Activated naive CD4-positive, alpha-beta T cell treated with anti-CD3 and anti-CD28 coated beads for 36 hours (primary cell): ENCODE measurements at places on chromosomes 4 and X.

GRCh38 chrX:47902161-47902560, 65.5 kb downstream of the ZNF81 start:
- H3K27me3 ChIP-seq = no peaks in the 10 kb centered on the region
- H3K4me1 ChIP-seq = no peaks in the 10 kb centered on the region
- H3K27ac ChIP-seq = no peak overlapping the region
- H3K36me3 ChIP-seq = peaks cover 13% of the 10 kb centered on the region

DNA sequence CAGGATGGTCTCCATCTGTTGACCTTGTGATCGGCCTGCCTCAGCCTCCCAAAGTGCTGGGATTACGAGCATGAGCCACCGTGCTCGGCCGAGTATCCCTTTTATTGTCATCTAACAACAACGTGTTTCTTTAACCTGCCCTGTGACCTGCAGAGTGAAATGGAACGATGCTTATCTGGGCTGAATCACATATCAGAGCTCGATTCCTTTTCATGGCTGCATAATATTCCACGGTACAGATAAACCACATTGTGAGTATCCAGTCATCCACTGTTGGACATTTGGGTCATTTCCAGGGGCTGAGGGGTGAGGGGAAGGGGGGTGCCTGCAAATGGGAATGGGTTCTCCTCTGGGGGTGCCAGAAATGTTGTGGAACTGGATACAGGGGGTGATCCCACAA, 260.0 kb downstream of the ASMT start:
- no peak overlapping the region for H3K27ac ChIP-seq
- DNase-seq = no peak
- H3K36me3 ChIP-seq = no peaks in the 10 kb centered on the region

DNA sequence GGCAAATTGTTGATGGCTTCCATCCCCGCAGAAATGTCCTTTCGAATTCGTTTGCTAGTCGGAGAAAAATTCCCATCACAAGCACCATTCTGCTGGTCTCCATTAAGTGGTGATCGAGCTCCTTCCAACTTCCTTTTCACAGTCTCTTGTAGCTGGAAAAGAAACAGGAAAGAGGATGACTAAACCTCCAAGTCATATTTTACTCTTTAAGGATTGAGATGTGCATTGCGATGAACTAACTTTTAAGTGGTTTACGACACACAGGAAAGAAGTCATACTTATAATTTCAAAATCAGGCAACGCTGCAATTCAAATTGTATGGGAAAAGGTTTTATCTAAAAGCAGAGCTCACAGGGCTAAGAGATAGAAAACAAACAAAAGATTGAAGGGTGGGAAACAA, 225.2 kb downstream of the MGST2 start:
- no peaks in the 10 kb centered on the region for H3K27me3 ChIP-seq
- H3K4me3 ChIP-seq = no peak overlapping the region
- DNase-seq = no peak
- H3K36me3 ChIP-seq = no peaks in the 10 kb centered on the region
- no peaks in the 10 kb centered on the region for H3K4me1 ChIP-seq

- peaks cover 15% of the 10 kb centered on the region for H3K36me3 ChIP-seq
- DNase-seq = no peak
- no peak overlapping the region for H3K4me3 ChIP-seq
- H3K4me1 ChIP-seq = no peaks in the 10 kb centered on the region
- no peaks in the 10 kb centered on the region for H3K27me3 ChIP-seq
- no peak overlapping the region for H3K27ac ChIP-seq
Measured at GRCh38 chr4:42074294-42074693, 78.2 kb downstream of the BEND4 start.

DNA sequence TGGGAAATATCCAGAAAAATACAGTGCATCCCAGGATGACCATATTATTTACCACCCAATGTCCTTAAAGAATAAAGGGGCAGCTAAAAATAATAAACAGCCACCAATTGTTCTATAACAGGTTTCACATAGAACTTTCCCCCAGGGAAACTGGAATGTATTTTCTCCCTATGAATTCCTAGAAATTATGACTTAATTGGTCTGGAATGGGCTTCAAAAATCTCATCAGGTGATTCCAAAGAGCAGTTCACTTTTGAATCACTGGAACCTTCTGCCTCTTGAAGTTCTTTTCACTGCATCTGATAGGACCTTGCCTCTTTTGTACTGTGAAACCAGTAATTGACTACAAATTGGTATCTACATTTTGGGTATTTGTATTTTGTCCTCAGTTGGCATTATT, 119.3 kb downstream of the ZNF330 start:
- H3K36me3 ChIP-seq = no peaks in the 10 kb centered on the region
- peaks cover 16% of the 10 kb centered on the region for H3K27me3 ChIP-seq
- no peak overlapping the region for H3K4me3 ChIP-seq
- H3K4me1 ChIP-seq = no peaks in the 10 kb centered on the region

DNA sequence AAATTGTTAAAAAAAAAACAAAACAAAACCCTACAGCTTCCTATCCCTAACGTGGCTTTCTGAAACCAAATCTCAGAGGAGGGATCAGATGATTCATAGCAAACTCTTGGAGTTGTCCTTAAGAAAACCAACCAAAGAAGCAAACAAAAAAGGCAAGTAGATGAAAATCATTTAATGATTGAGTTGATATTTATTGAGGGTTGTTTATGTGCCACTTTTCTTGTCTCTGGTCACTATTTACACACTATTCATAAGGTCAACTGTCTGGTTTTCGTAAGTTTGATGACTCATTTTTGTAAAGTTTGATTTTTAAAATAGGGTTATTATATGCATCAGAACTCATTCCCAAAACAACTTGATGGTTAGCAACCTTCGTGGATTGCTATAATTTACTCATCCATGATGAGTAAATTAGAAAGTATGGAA, 133.4 kb downstream of the UNC5C start:
- no peaks in the 10 kb centered on the region for H3K36me3 ChIP-seq
- no peak overlapping the region for H3K4me3 ChIP-seq
- DNase-seq = no peak

- no peak for DNase-seq
- H3K4me1 ChIP-seq = no peaks in the 10 kb centered on the region
Measured at GRCh38 chr4:143626134-143626911, 74.2 kb downstream of the FREM3 start.

- DNase-seq = no peak
- no peaks in the 10 kb centered on the region for H3K27me3 ChIP-seq
- H3K36me3 ChIP-seq = peaks cover 15% of the 10 kb centered on the region
- H3K4me1 ChIP-seq = peaks cover 64% of the 10 kb centered on the region
- H3K4me3 ChIP-seq = peak overlapping the region; percentile 85
Measured at GRCh38 chr4:40193578-40193977, 3.3 kb upstream of the RHOH start.

DNA sequence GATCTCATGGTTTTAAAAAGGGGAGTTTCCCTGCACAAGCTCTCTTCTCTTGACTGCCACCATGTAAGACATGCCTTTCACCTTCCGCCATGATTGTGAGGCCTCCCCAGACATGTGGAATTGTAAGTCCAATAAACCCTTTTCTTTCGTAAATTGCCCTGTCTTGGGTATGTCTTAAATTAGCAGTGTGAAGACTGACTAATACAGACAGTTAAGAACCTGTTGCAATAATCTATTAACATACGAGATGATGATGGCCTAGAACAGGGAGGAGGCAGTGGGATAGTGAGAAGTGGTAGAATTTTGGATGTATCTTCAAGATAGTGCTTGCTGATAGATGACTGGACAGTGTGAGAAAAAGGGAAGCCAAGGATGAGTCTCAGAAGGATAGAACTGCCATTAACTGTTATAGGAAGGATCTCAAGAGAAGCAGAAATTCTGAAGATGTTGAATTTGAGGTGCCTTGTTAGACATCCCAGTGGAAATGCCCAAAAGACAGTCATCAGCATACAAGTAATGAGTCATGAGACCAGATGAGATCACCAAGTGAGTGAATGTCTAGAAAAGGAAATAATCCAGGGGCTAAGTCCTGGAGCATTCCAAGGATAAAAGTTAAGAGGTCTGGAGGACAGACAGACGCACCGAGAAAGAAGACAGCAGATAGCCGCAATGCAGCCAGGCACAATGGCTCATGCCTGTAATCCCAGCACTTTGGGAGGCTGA, 38.8 kb upstream of the UGDH start:
- no peaks in the 10 kb centered on the region for H3K27me3 ChIP-seq
- no peak overlapping the region for H3K4me3 ChIP-seq
- no peak overlapping the region for H3K27ac ChIP-seq
- DNase-seq = no peak
- peaks cover 6% of the 10 kb centered on the region for H3K36me3 ChIP-seq
- H3K4me1 ChIP-seq = peaks cover 2% of the 10 kb centered on the region

DNA sequence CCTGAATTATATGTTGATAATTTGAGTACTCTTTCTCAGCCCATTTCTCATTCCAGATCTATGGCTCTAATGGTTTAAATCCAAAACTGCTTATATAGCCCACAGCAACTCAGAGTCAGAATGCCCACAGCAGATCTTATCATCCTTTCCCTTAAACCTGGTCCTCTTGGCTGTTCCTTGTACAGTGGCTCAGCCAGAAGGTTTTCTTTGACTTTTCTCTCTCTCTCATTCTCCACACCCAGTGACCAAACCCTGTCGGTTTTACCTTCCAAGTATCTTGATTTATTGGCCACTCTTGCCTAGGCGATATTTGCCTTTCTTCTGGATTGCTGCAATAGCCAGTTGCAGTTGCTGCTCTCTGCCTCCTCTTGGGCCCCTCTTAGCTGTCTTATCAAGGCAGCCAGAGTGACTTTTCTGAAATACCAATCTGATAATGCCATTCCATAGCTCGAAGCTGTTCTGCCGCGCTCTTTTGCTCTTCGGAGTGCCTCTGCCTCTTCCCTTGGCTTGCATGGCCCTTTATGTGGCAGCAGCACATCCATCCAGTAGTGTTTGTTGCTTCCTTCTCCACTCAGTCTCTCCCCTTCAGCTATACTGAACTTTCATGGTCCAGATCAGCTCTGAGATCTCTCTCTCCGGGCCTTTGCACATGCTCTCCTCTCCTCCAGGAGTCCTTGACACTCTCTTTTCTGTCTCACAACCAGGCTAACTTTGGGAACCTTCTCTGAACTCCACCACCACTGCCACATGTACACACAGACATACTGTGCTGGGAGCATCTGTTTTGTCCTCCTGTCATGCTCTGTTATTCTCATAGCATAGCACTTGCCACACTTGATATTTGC, 11.8 kb downstream of the GAB1 start:
- H3K36me3 ChIP-seq = no peaks in the 10 kb centered on the region
- no peaks in the 10 kb centered on the region for H3K4me1 ChIP-seq
- no peak overlapping the region for H3K4me3 ChIP-seq
- H3K27me3 ChIP-seq = peaks cover 21% of the 10 kb centered on the region
- DNase-seq = no peak
- H3K27ac ChIP-seq = no peak overlapping the region

DNA sequence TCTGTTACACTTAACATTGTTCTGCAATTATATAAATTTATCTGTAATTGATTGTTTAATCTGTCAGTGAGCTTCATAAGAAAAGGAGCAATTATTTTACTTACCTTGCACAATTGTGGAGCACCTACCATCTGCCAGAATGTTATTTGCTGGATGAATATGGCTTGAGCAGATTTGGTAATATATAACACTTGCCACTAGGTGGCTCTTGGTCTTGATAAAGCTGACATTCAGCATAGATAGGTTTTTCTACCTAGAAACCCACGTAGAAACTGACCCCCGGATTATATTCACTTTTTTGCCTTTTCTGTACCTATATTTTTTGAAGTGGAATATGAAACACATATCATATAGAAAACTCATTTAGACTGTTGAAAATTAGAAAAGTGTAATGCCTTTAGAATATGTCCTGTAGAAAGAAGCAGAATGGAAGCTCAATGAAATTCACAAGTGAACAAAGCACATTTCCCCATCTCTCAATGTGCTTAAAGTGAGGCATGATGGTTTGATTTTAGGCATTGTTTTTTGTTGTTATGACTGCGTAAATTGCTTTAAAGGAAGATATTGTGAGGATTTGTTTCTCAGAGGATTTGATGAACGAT, 9.5 kb downstream of the RBPJ start:
- no peaks in the 10 kb centered on the region for H3K27me3 ChIP-seq
- H3K27ac ChIP-seq = no peak overlapping the region
- DNase-seq = no peak
- no peak overlapping the region for H3K4me3 ChIP-seq
- H3K36me3 ChIP-seq = no peaks in the 10 kb centered on the region
- H3K4me1 ChIP-seq = peaks cover 40% of the 10 kb centered on the region
